Ascending aorta (tissue), 2 donors: ENCODE measurements at places on chromosomes 16 and 17. TPM values are rescaled to one million over a fixed set of nuclear protein-coding genes. Genes with fewer than 3 reads are reported as not detected.

The ZNF629 gene
- 12.3 TPM for total RNA-seq

The TM4SF5 gene
- not detected for total RNA-seq

The CLEC19A gene
- total RNA-seq, result not detected

The SKAP1 gene
- total RNA-seq, result not detected

The TNFRSF13B gene
- total RNA-seq, result not detected

The TNFRSF17 gene
- total RNA-seq, result not detected

The CASKIN1 gene
- not detected for total RNA-seq

The GCGR gene
- not detected for total RNA-seq

The CMTM4 gene
- total RNA-seq, result 20.1 TPM

The WSCD1 gene
- 11.4 TPM for total RNA-seq

DNA sequence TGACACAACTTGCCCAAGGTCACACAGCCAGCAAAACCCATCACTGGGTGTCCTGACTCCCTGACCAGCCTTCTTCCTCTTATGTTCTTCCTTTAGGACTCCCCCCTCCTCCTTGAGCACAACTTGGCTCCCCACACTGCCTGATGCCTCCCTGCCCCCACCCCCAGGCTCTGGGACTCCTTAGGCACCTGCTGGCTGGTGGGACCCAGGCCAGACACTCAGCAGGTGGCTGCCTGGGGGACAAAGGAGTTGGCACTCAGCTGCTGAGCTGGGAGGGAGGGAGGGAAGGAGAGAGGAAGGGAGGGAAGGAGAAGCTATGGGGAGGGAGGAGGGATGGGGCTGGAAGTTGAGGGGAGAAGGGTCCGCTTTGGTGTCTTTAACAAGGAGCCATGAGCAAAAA is 8.0 kb downstream of the SEZ6 start:
- no peaks in the 10 kb centered on the region for H3K4me1 ChIP-seq
- DNase-seq, result no peak
- H3K4me3 ChIP-seq, result no peak overlapping the region
- H3K36me3 ChIP-seq, result no peaks in the 10 kb centered on the region
- no peaks in the 10 kb centered on the region for H3K27me3 ChIP-seq
- H3K27ac ChIP-seq, result no peak overlapping the region

DNA sequence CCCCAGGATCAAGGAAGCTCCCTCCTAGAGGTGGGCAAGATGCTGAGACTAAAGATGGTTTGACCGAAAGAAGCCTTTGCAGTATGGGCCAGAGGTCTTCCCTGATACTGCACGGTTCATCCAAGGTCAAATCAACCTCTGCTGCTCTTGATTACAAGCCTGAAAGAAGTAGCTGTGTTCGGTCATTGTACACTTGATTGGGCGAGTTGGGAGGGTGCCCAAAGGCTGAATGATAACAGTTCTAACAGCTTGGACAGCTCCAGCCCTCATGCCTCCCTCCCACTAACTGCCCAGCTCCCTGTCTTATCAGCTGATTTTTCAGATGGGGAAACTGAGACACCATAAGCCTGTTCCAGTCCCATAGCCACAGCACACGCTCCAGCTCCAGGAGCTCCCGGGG is 42.8 kb downstream of the ABCC12 start:
- no peak overlapping the region for H3K4me3 ChIP-seq
- no peaks in the 10 kb centered on the region for H3K27me3 ChIP-seq
- H3K36me3 ChIP-seq, result no peaks in the 10 kb centered on the region
- no peaks in the 10 kb centered on the region for H3K4me1 ChIP-seq
- DNase-seq, result no peak

- H3K36me3 ChIP-seq, result peaks cover 3% of the 10 kb centered on the region
- H3K27me3 ChIP-seq, result no peaks in the 10 kb centered on the region
- no peaks in the 10 kb centered on the region for H3K4me1 ChIP-seq
- no peak overlapping the region for H3K4me3 ChIP-seq
- DNase-seq, result no peak
Observed at GRCh38 chr16:11706180-11706742, 36.4 kb downstream of the TXNDC11 start.

GRCh38 chr17:75877752-75878173 is 618 bp downstream of the TRIM47 start:
- H3K4me3 ChIP-seq, result peak overlapping the region; percentile 96
- peak overlapping the region; percentile 99 for H3K27ac ChIP-seq
- H3K36me3 ChIP-seq, result peaks cover 13% of the 10 kb centered on the region
- H3K27me3 ChIP-seq, result no peaks in the 10 kb centered on the region

DNA sequence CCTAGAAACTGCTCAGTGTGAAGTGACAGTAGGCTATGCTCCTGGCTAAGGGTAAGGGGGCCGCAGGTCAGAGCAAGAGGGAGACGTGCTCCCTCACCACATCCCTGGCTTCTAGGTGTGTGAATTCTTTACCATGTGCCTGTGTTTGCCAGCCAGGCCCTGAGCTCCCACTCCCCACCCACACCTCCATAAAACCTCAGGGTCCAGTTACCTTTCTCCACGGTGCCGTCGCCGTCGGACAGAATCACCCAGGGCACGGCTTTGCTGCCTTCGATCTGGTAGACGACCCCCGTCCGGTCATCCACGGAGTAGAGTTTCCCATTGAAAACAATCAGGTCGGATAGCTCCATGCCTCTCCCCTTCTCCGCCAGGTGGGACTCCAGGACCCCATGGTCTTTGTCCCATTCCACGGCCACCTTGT is 12.8 kb downstream of the CANT1 start:
- H3K36me3 ChIP-seq, result peaks cover 47% of the 10 kb centered on the region
- H3K4me1 ChIP-seq, result peaks cover 24% of the 10 kb centered on the region
- no peak overlapping the region for H3K4me3 ChIP-seq
- H3K27ac ChIP-seq, result no peak overlapping the region

DNA sequence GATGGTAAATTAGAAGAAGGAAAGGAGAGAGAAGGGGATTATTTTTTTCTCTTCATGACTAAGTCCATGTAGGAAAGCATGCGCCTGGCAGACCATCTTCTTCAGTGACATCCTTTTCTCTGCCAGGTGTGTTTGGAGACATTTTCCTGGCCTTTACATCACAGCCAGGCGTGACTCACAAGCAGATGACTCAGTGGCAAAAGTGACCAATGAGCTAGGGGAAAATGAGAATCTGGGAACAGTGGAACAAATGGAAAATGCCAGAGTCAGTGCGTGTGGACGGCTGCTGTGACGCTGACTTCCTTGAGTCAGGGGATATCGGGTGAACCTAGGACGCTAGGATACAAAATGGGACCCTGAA is 9.4 kb downstream of the KIAA0513 start:
- no peak overlapping the region for H3K4me3 ChIP-seq
- H3K36me3 ChIP-seq, result no peaks in the 10 kb centered on the region
- no peak overlapping the region for H3K27ac ChIP-seq
- no peak for DNase-seq
- no peaks in the 10 kb centered on the region for H3K4me1 ChIP-seq
- no peaks in the 10 kb centered on the region for H3K27me3 ChIP-seq

DNA sequence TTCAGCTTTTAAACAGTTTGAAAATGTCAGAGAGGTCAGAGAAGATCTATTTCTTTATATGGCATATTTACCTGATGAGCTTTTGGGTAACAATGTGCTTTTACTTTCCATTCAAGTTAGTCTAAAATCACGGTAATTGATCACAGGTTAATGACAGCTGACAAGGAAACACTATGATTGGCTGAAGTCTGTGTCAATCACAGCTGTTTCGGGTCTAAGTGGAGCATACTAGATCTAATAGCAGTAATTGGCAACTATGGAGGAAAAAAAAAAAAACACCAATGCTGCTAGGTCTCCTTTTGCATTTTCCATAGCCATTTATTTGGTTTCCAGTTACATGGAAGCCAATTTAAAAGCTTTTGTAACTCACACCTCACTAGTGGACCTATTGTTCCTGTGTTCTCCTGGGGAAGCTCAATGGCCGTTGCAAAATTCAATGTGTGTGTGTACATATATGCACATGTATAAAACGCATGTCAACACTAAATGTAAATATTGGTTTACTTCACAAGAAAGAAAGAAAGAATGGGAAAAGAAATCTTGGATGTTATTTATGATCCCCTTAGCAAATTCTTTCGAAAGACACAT is 568.3 kb upstream of the ZFHX3 start:
- H3K4me1 ChIP-seq, result no peaks in the 10 kb centered on the region
- H3K4me3 ChIP-seq, result no peak overlapping the region
- no peaks in the 10 kb centered on the region for H3K27me3 ChIP-seq

DNA sequence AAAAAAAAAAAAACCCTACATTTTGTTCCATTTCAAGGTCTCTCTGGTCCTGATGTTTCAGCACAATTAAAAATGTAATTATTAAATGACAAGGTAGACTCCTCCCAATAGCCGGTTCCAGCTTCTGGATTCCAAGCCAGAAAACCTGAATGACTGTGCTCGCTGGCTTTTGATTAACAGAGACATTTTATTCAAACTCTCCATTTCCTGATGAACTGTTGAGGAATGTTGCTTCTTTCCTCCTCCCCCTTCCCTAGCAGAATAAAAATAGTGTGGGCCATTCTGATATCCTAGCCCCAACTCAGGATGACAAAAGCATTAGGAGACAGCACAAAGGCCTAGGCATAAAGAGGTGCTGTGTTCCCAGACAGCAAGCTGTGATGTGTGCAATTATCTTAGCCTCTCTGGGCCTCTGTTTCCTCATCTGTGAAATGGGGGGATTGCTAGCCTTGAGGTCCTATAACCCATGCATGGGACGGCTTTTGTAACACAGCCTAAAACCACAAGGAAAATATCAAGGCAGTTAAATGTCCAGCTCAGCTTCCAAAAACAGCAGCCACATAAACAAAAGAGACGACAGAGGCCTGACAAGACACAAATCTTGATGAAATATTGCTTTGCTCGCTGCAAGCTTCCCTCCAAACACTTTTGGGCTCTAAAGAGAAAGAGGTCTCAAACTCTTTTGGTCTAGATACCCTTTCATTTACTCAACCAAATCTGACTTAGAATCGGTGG is 127.2 kb upstream of the RCVRN start:
- H3K36me3 ChIP-seq, result no peaks in the 10 kb centered on the region
- H3K4me3 ChIP-seq, result no peak overlapping the region
- no peak overlapping the region for H3K27ac ChIP-seq
- DNase-seq, result no peak
- no peaks in the 10 kb centered on the region for H3K27me3 ChIP-seq

GRCh38 chr17:31074772-31075555 is 19.8 kb upstream of the NF1 start:
- H3K27me3 ChIP-seq, result no peaks in the 10 kb centered on the region
- no peaks in the 10 kb centered on the region for H3K4me1 ChIP-seq
- DNase-seq, result peak; percentile 5
- H3K36me3 ChIP-seq, result peaks cover 4% of the 10 kb centered on the region
- H3K27ac ChIP-seq, result no peak overlapping the region

- no peaks in the 10 kb centered on the region for H3K36me3 ChIP-seq
- H3K4me1 ChIP-seq, result no peaks in the 10 kb centered on the region
- H3K27me3 ChIP-seq, result no peaks in the 10 kb centered on the region
- H3K27ac ChIP-seq, result no peak overlapping the region
- DNase-seq, result no peak
- H3K4me3 ChIP-seq, result no peak overlapping the region
Observed at GRCh38 chr16:72187551-72187950, 15.6 kb upstream of the PMFBP1 start.

- H3K4me1 ChIP-seq, result no peaks in the 10 kb centered on the region
- no peak for DNase-seq
- no peak overlapping the region for H3K4me3 ChIP-seq
- no peak overlapping the region for H3K27ac ChIP-seq
Observed at GRCh38 chr16:1395444-1396031, 19.0 kb downstream of the UNKL start.

GRCh38 chr17:34386343-34386696 is 23.3 kb upstream of the CCL1 start:
- no peak overlapping the region for H3K4me3 ChIP-seq
- H3K27ac ChIP-seq, result peak overlapping the region; percentile 18
- H3K27me3 ChIP-seq, result no peaks in the 10 kb centered on the region
- peaks cover 7% of the 10 kb centered on the region for H3K4me1 ChIP-seq
- DNase-seq, result no peak
- H3K36me3 ChIP-seq, result no peaks in the 10 kb centered on the region

GRCh38 chr17:81277421-81277820 is 17.7 kb downstream of the SLC38A10 start:
- H3K27ac ChIP-seq, result no peak overlapping the region
- DNase-seq, result no peak
- H3K4me3 ChIP-seq, result no peak overlapping the region
- no peaks in the 10 kb centered on the region for H3K27me3 ChIP-seq
- peaks cover 53% of the 10 kb centered on the region for H3K36me3 ChIP-seq

- peaks cover 20% of the 10 kb centered on the region for H3K4me1 ChIP-seq
- no peaks in the 10 kb centered on the region for H3K27me3 ChIP-seq
- no peaks in the 10 kb centered on the region for H3K36me3 ChIP-seq
- H3K27ac ChIP-seq, result peak overlapping the region; percentile 50
Observed at GRCh38 chr16:50697881-50698767, 4.7 kb downstream of the NOD2 start.

GRCh38 chr16:50367777-50368409 is 895 bp downstream of the BRD7 start:
- H3K4me3 ChIP-seq, result peak overlapping the region; percentile 90
- H3K4me1 ChIP-seq, result peaks cover 35% of the 10 kb centered on the region
- H3K27ac ChIP-seq, result peak overlapping the region; percentile 77

- H3K27ac ChIP-seq, result no peak overlapping the region
- no peaks in the 10 kb centered on the region for H3K36me3 ChIP-seq
- H3K27me3 ChIP-seq, result no peaks in the 10 kb centered on the region
Observed at GRCh38 chr16:48526058-48526957, 83.7 kb downstream of the N4BP1 start.

GRCh38 chr17:44786551-44787081 is 27.8 kb downstream of the ADAM11 start:
- no peaks in the 10 kb centered on the region for H3K36me3 ChIP-seq
- H3K27ac ChIP-seq, result peak overlapping the region; percentile 56
- H3K4me3 ChIP-seq, result peak overlapping the region; percentile 17
- no peak for DNase-seq
- H3K4me1 ChIP-seq, result peaks cover 5% of the 10 kb centered on the region
- H3K27me3 ChIP-seq, result no peaks in the 10 kb centered on the region

DNA sequence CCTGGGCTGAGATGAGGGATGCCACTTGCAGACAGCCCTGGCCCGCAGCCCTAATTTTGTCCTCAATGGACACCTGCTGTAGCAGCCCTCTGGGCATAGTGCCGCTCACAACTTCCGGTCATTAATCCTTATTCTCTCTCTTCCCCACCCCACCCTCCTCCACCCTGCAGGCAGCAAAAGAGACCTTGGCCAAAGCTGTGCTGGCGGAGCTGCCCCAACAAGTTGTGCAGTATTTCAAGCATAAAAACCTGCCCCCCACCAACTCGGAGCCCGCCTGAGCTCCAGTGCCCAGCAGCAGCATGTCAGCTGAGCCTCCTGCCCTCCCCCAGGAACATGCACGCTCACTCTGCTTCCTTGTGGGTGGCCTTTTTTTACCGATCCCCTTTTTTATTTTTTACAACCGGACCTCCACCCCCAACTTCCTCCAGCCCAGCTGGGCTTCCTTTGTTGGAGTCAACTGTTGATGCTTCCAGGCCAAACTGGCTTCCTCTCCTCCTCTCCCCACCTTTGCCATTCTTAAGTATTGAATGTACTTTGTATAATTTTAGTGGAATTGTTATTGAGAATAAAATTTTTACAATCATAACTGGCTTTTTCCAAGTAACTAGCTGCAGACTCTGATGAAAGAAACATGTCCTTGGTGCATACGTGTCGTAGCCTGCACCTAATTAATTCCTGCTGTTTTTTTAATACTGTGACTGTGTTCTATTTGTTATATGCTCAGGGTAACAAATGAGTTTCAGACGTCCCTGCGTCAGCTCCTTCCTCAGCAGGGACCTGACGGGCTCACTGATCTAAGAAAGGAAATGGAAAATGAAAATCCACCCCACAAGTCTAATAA is 38.2 kb downstream of the PSME3IP1 start:
- DNase-seq, result no peak
- H3K27ac ChIP-seq, result no peak overlapping the region
- peaks cover 10% of the 10 kb centered on the region for H3K36me3 ChIP-seq
- no peaks in the 10 kb centered on the region for H3K27me3 ChIP-seq
- H3K4me1 ChIP-seq, result no peaks in the 10 kb centered on the region
